ENCODE measurements at places on chromosomes 13 and 19. TPM values are rescaled to one million over a fixed set of nuclear protein-coding genes. Genes with fewer than 3 reads are reported as not detected.

FGF14 gene
- 0.34 TPM for total RNA-seq

LILRB3 gene
- total RNA-seq: not detected

SLC15A1 gene
- not detected for total RNA-seq

KL gene
- total RNA-seq: 1.0 TPM

PSG6 gene
- total RNA-seq: not detected

CNN1 gene
- 1.2 TPM for total RNA-seq

PRSS57 gene
- not detected for total RNA-seq

CD79A gene
- 0.34 TPM for total RNA-seq

COMMD6 gene
- total RNA-seq: 45.1 TPM

FLT1 gene
- total RNA-seq: 74.7 TPM

ATP4B gene
- total RNA-seq: not detected

LYPD3 gene
- total RNA-seq: 0.17 TPM

LGALS4 gene
- not detected for total RNA-seq

CD209 gene
- total RNA-seq: under 0.01 TPM

SIGLEC7 gene
- total RNA-seq: not detected
